Mammary epithelial cell (primary cell): ENCODE measurements at places on chromosomes 1 and 21.
A peak's percentile ranks its signal among the peaks of the same experiment; 100 is the strongest.

GRCh38 chr1:218123968-218124367 lies 161.1 kb upstream of the RRP15 start:
- no peak for DNase-seq

DNA sequence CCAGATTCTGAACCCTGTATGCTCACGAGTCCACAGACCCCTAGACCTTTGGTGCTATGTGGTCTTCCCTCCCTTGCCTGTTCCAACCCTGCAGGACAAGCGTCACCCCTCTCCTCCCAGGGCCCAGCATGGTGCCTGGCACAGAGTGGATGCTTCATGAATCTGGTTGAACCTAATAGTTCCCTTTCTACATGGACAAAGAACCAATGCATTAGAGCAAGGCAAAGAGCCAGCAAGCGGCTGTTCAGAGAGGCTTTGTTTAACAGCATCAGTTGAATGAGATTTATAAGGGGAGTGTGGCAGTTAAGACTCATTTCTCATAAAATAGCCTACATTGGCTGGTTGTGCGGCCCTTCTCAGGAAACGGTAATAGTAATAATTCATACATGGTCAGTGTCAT lies 14.9 kb downstream of the SLC26A9 start:
- no peak for DNase-seq

DNA sequence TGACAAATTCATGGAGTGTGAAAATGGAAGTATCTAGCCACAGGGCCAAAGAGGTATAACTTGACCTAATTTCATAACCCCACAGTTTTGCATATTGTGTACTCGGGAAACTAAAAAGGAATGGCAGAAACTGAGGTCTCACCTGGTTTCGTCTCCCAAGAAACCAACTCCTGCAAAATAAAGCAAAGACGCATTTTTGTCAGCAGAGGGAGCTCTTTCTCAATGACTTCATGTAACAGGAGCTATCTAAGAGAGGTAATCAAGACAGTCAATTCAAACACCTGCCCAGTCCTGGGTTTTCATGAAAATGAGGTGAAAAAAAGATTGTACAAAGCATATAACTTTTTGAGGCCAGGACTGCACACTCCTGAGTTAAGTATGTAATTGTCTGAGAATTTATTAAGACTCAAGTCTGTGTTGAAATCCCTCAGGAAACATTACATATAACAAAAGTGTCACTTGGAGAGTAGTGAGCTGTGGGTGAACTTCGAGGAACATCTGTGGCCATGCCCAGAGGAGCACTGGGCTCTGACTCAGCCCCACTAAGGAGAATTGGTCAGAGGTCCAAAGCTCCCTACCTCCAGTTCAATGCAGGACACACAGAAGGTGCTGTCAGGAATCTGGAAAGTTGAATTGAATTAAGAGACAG lies 17.6 kb downstream of the FCRL4 start:
- DNase-seq: peak; percentile 58

DNA sequence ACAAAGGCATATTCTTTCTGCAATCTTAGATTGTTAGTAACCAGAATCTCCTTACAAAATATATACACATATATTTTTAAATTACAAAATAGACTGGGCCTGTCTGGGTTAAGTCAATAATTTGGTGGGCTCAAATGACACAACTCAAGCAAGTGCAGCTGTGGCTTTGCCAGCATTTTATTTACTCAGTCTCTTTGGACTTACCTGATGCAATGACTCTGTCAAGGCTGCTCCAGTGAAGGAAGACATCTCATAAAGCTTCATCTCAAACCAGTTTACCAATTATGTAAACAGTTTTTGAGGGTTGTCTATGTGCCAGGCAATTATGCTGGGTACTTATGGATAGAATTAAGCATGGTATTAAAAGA lies 22.8 kb upstream of the ABCA4 start:
- no peak for DNase-seq

GRCh38 chr1:162536511-162536910 lies 25.0 kb upstream of the UAP1 start:
- peak; percentile 63 for DNase-seq

DNA sequence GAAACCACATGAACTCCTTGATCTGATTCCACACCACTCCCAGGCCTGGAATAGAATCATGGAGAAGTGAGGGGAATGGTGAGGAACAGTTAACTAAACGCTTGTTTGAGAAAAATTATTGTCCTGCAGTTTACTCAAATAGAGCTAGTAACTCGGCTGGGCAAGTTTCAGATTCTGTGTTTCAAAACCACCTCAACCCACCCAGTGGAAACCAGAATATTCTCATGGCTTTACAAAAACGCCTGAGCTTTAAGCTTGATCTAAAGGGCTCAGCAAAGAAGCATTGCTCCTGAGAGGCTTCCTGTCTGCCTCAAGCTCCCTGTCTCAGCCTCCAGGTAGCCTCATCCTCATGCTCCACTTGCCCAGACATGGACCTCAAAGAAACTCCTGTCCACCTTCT lies 16.6 kb downstream of the TCHHL1 start:
- DNase-seq: no peak

- no peak for DNase-seq
These were observed 512.0 kb upstream of the ADGRL2 start for GRCh38 chr1:81288689-81289088.

DNA sequence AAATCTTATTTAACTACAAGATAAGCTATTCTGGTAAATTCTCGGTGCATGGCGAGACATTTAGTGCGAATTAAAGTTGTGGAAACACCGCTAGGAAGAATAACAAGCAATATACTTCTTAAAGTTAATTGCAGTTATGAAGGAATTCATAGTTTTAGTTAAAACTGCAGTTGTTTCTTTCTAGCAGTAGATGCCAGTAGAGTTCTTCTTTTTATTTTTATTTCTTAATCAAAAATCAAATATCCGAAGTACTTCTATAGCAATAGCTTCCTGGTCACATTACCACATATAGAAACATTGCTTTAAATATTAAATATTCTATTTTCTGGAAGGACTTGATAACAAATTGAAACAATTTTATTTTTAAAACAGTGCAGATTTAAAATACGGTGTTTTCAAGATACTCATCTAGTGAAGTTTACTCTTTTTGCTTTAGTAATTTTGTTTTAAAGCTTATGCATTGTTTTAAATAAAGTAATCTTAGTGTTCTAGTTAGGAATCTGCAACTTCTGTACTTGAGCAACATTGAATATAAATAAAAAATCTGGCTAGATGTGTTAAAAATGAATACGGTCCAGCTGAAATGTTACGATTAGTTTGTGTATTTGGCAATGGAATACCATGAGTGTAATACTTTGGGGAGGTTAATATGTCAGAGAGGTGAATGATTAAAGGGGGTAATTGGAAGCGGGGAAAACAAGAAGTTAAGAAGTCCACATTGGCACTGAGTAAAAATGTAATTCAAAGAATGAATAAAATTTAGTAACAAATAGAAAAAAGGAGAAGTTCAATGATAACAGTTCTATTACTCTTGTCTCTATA lies 2.7 kb upstream of the PRKACB start:
- no peak for DNase-seq

DNA sequence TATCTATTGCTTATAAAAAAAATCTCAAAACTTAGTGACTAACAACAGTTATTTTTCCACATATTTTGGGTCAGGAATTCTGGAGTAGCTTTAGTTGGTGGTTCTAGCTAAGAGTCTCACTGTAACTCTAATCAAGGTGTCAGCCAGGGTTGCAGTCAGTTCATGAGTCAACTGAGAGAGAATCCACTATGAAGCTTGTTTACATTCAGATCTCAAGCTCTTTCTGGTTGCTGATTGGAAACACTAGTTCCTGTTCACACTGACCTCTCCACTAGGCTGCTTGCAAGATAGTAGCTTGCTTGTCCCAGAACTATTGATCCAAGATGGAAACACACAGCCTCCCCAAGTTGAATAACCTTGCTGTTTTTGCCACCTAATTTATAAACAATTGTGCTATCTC lies 1192.1 kb upstream of the B3GALT2 start:
- no peak for DNase-seq

DNA sequence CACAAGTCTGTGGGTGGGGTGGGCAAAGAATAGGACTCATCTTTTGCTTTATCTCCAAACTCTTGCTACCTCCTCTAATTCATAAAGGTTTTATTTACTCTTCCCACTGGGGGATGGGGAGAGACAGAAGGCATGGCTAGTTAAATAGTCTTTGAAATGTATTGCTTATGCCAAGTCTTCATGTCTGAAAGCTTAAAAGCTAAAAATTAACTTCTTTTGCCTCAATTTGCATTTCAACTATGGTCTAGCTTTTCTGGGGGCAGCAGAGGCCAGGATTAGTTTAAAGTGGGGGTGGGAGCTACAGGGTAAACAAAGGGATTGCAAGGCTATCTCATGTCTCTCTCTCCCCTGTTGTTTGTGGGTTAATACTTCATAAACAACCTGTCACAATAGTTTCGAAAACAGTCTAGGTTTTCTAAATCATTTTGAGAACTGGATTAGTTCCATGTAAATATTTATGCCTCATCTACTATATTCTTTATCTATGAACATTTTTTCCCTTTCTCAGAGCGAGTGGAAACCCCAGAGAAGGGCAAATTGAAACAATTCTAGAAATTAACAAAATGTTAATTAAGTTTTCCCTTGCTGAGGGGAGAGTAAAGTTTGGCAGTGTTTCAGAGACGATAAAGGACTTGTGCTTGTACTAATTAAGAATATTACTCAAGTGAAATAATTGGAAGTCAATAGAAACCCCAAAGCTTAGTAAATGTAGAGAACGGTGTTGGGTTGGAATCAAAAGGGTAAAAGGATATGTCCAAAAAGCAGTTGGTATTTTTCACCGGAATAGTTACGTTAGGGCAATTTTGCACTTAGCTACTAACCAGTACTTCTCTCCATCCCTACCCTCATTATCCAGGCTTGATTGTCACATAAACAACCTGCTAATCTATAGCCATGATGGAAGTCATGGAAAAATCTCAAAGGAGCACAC lies 182.2 kb downstream of the GIPC2 start:
- DNase-seq: no peak

- DNase-seq: no peak
These were observed 53.9 kb upstream of the ACTRT2 start for GRCh38 chr1:2967329-2967725.

GRCh38 chr1:208885650-208886049 lies 641.5 kb upstream of the PLXNA2 start:
- no peak for DNase-seq

- peak; percentile 32 for DNase-seq
These were observed 19.1 kb downstream of the NME7 start for GRCh38 chr1:169348383-169349036.

DNA sequence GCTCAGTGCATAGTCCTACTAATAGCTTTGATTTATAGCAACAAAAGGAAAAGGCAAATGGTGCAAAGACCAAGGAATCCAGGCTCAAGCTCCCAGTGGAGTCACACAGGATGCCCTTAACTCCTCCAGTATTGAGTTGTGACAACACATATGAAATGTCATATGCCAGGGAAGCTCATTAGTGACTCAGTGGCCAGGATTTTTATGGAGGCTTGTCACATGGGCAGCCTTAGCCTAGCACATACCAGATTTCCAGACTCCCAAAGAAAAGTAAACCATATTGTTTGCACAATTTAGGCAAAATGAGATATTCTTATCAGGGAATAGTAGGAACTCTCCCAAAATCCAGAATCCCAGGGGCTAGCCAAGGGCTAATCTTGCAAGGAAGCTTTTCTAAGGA lies 129.2 kb downstream of the MAGI3 start:
- DNase-seq: peak; percentile 30

- DNase-seq: no peak
These were observed 35.0 kb downstream of the BATF3 start for GRCh38 chr1:212664409-212665199.

GRCh38 chr1:192903142-192903541 lies 94.3 kb downstream of the RGS2 start:
- no peak for DNase-seq

GRCh38 chr1:241022366-241022765 lies 334.6 kb downstream of the RGS7 start:
- DNase-seq: no peak

GRCh38 chr1:214124281-214124805 lies 136.6 kb downstream of the PROX1 start:
- no peak for DNase-seq

DNA sequence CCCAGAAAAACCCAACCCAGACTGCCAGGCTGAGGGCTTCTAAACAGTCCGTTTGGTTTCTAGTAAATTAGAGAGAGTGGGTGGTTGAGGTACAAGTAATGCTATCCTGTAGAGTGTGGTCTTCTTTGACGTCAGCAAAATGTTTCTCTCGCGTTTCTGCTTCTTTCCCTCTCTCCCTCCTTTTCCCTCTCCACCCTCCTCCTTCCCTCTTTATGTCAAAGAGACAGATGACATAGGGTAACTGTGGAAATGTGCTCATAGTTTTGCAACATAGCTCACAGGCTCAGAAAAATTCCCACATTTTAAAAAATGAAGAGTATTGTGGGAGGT lies 158.3 kb downstream of the TOMM20 start:
- peak; percentile 59 for DNase-seq
